ENCODE measurements at places on chromosomes 4 and X.

- no peak for DNase-seq
Observed at GRCh38 chrX:115214605-115215004, 19.3 kb downstream of the LRCH2 start.

DNA sequence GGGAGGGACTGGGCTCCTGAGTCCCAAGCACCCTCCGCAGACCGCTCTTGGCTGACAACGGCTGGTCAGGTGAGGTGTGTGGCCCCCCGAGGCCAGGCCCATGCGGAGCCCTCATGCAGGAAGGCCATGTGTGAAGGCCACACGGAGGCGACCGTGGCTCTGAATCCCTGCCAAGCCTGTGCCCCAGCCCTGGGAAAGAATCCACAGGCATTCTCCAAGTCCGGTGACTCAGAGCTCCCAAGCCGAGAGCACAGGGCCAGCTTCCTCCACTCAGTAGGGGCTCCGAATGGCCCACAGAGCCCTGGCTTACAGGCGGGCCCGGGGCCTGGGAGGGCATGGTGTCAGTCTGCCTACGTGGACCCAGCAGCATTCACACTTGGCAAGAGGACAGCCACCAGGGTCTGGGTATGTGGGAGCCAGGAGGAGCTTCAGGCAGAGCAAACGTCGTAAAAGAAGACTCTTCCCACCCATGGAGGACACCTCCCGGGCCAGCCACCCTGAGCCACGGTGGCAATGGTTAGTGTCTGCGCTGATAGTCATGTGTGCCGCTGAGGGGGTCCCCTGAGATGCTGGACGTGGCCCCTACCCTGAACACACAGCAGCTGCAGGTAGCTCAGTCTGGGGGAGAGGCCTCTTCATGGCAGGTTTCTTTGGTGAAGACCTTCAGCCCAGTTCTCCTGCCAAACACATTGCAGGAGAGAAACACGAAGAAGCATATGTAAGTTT is 105.7 kb downstream of the PSAPL1 start:
- DNase-seq = no peak

GRCh38 chr4:43456383-43456782 is 563.9 kb downstream of the GRXCR1 start:
- DNase-seq = no peak

GRCh38 chrX:53089925-53090324 is 4.0 kb upstream of the KANTR start:
- DNase-seq = no peak

- DNase-seq = no peak
Observed at GRCh38 chrX:149910178-149910695, 19.1 kb upstream of the HSFX4 start.

DNA sequence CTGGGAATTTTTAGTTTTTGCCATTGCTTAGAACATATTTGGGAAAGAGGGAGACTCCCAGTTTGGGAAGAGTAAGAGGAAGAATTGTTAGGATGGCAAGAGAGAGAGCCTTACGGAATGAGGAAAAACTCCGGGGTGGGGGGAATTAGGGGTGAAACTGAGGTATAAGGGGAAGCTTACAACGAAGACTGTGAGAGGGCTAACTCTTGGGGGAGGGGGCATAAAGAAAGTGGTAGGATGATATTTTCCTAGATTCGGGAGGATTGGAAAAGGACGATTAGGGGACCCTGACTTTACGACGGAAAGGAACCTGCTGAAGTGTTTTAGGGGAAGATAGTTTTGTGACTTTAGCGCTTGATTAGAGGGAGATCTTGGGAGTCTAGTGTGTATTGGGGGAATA is 86.2 kb upstream of the HPRT1 start:
- DNase-seq = no peak

DNA sequence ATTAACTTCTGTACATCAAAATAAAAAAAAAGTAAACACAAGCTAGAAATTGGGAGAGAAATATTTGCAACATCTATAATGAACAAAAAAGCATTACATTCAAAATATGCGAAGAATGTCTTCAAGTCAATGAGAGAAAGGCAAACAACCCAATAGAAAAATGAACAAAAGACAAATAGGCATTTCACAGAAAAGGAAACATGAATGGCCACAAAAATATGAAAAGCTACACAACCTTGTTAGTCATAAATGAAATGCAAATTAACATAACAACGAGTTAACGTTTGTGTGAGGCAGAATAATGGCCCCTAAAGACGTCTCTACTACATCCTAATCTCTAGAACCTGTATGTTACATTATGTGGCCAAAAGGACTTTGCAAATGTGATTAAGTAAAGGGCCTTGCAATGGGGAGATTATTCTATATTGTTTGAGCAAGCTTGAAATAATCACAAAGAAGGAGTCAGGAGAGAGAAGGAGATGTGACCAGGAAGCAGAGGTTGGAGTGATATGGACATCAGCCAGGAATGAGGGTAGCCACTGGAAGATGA is 86.8 kb downstream of the WDFY3 start:
- no peak for DNase-seq
